ENCODE measurements at places on chromosomes 1 and 21.

- DNase-seq, result no peak
Measured at GRCh38 chr1:219790834-219791615, 137.3 kb downstream of the SLC30A10 start.

GRCh38 chr1:180745098-180745497 is 113.3 kb downstream of the XPR1 start:
- DNase-seq, result no peak

GRCh38 chr1:197618061-197618460 is 157.2 kb downstream of the DENND1B start:
- DNase-seq, result no peak

DNA sequence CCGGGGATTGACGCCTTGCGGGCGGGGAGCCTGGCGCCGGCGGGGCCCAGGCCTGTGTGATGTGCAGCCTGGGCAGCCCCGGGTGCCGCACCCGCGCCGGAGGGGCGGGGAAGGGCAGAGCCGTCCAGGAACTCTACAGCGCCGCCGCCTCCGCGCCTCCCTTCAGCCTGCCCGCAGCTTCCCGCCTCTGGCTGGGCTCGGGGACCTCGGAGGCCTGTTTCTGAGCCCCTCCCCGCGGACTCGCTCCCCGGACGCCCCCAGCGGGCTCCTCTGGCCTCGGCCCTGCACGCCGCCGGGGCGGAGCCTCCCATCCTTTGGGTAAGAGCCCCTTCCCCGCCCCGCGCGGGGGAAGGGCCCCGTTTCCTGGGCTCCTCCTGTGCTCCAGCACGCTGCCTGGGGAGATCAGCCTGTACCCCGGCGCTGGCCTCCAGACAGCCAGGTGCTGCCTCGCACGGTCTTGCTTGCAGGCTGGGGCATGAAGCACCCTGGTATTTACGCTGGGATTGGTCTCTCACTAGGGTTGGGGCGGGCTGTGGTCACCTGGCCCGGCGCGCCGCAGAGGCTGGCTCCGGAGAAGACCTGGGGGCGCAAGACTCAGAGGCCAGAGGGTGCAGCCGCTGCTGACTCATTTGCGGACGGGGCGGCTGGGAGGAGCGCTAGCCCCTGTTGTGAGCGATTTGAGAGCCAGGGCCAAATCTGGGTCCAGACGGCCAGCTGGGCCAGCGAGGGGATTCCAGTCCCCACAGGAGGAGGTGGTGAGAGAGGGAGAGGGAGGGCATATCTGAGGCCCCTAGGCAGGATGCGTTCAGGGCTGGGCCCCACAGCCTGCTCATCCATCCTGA is 5.7 kb upstream of the ACOT11 start:
- peak; percentile 28 for DNase-seq

- no peak for DNase-seq
Measured at GRCh38 chr1:230174041-230174440, 107.0 kb downstream of the GALNT2 start.

- DNase-seq, result peak; percentile 41
Measured at GRCh38 chr21:17925000-17925610, 105.9 kb upstream of the C21orf91 start.

DNA sequence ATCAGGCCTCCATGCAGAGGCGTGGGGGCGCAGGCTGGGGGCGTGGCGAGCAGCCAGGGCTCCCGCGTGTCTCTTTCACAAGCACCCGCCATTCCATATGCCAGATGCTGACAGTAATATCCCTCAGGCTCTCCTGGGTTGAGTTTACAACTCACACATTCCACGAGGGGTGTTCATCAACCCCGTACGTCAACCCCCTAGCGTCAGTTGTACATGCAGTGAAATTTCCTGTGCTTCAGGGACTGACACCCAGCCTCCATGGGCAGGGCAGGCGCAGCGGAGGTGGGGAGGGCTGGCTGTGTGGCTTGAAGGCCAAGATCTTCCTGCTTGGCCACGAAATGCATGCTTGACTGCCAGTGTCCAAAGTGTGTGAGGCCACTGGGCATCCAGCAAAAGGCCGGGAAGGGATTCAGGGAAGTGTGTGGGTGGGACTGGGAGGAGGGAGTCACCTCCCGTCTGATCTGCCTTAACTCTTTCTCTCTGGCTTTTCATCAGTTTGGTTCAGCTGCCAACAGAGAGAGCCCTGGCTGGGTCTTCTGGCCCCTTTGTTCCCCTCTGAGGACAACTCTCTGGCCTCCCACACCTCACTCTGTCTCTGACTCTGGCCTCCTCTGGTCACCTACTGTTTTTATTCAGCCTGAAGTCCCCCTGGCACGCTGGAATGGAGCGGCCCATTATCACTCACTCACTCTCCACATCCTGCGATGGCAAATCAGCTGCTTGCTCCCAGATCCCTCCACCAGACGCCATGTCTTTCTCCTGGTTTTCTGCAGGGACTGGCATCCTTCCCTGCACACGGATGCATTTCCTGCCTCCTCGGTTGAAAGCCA is 33.8 kb downstream of the CLIC6 start:
- no peak for DNase-seq

All from activated T-cell treated with anti-CD3 and anti-CD28 coated beads, Interleukin-2, amount 50 U/mL, for 4 hours (primary cell).